SHP77 (cell line): ENCODE measurements at places on chromosomes 2 and 18.

GRCh38 chr2:51324051-51324450 lies 292.1 kb upstream of the NRXN1 start:
- DNase-seq = no peak

DNA sequence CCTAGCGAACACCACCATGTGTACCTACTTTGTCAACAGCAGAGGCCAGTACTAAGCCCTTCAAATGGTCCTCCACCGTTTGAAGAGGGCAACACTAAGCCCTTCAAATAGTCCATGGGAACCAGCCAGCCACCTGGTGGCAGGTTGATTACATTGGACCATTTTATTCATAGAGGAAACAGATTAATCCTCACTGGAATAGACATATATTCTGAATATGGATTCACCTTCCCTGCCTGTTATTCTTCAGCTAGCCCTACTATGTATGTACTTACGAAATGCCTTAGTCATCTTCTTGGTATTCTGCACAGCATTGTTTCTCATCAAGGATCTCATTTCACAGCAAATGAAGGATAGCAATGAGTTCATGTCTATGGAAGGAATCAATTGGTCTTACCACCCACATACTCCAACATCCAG lies 10.0 kb upstream of the ZNF396 start:
- peak; percentile 45 for DNase-seq

- DNase-seq = no peak
These were observed 4.4 kb downstream of the MOCOS start for GRCh38 chr18:36191711-36192110.

DNA sequence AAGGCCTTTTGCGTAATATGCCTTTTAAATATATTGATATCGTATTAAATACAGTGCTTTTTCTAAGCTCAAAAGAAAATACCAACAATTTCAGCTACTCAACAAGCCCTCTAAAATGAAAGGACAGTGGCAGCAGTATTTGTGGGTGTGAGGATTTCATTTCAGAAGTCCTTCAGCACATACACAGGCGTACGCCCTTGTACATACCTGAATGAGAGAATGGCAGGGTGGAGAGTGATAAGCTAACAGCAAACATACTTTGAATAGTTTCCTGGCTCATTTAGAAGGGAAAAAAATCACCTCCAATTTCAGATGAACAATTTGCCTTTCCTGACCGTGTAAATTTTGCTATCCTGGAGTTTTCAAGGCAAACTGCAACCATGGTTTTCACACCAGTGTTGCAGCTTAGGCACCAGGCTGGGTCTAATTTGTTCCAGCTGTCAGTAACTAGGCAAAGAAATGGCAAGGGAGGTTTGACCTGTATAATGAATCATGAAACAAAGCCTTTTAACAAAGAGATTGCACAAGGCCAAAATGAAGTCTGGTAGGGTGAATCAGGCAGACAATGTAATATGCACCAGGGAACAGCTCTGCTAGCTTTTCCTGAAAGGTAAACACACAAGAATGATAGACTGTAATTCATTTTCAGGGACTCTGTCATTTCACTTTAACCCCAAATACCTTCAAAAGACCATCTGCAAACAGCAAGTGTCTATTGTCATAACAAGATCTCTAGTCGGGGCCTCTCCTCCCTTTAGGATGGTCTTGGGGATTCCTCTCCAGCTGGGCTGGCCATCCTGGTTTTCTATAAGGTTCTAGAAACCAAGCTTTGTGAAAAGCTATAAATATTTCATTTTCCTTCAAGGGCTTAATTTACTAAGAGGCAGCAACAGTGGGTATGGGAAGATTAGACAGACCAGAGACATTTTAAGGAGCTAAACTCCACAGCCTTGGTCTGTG lies 11.5 kb downstream of the ANKRD29 start:
- DNase-seq = no peak

DNA sequence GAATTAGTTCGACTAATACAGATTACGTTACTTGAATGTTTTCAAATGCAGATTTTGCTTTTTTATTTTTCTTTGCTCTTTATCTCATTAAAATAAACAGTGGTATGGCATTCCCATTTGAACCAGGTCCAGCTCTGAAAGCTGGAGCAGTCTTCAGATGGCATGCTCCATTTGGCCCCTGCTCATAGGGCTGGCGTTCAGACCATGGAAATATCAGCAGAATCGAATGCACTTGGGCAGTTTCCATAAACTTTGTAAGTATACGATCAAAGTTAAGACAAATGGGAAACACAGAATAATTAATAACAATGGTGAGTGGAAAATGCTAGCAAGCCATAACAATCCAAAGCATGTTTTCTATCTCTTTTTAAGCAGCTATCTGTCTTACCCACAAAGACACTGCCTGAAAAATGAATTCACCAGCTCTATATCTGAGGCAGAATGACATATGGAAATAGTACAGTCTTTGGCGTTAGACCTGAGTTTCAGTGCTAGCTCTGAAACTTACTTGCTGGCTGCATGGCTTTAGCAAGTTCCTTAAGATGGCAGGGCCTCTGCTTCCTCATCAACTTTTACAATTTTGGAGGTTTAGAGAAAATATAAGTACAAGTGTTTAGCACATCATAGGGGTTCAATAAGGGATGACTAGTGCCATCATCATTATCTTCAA lies 131.6 kb downstream of the BCL2 start:
- DNase-seq = no peak

GRCh38 chr2:85564144-85564563 lies 2.9 kb upstream of the GGCX start:
- no peak for DNase-seq

- peak; percentile 16 for DNase-seq
These were observed 94.0 kb downstream of the PLA2R1 start for GRCh38 chr2:159968279-159968900.

DNA sequence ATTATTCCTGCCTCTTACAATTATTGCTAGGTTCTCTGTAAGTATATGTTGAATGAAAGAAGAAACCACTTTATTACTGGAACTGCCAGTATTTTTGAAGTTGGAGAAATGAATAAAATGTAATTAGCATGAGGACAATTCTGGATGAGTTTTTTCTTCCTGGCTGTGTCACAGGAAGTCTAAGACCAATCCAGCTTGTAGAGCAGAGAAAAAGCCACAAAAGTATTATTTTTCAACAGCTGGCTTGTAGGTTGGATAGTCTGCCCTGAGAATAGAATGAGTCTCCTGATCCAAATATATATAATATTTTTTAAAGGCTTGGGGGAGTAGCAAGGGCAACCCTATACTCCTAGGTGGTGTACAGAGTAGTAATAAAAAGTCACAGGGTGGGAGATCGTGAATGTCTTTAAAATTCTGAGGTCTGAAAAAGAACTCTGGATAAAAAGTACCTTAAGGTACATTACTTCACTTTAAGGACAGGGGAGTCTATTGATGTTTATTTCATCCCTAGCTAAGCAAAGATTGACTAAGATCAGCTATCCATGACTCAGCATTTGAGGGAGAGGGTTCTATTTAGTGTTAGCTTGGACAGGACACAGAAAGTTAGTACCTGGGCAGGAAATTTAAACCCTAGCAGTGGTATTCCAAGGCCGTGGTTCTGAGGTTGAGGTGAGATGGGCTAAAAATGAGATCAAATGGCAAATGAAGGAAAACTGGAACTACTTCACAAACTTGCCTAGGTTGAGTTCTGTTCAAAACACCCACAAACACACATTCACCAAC lies 31.7 kb downstream of the SLC40A1 start:
- no peak for DNase-seq

DNA sequence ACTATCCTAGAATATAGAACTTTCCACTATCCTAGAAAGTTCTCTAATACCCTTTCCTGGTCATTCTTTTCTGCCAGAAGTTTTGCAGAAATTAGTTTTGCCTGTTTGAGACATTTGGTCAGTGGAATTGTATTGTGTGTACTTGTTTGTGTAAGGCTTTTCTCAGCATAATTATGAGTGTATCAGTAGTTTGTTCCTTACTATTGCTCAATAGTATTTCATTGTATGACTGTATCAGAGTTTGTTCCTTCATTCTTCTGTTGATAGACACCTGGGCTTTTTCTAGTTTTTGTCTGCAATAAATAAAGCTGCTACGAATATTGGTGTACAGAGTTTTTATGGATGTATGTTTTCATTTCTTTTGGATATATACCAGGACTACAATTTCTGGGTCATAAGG lies 27.2 kb downstream of the CCDC138 start:
- no peak for DNase-seq

GRCh38 chr2:28997237-28997846 lies 16.2 kb downstream of the TOGARAM2 start:
- DNase-seq = no peak

- DNase-seq = no peak
These were observed 247.5 kb upstream of the LRATD1 start for GRCh38 chr2:14385043-14385442.

DNA sequence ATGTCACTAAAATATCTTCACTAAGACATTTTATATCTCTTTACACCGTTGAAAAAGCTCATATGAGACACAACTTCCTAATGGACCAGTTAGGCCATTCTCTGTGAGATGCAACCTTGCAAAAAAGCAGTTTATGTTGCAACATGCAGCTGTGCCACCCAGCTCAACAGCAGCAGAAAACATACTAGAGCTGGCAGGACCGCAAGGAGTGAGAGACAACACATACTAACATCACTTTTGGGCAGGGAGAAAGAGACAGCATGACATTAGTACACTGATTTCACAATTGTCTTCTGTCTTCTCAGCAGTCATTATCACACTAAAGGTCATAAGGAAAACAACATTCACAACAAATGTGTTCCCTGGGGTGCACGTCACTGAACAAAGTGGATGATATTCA lies 122.9 kb downstream of the EPB41L3 start:
- no peak for DNase-seq

- DNase-seq = no peak
These were observed 363.5 kb upstream of the TNP1 start for GRCh38 chr2:217223222-217223930.

GRCh38 chr2:72722492-72723070 lies 103.3 kb downstream of the EXOC6B start:
- DNase-seq = no peak

- DNase-seq = no peak
These were observed 10.7 kb downstream of the SLC25A12 start for GRCh38 chr2:171883275-171883893.

DNA sequence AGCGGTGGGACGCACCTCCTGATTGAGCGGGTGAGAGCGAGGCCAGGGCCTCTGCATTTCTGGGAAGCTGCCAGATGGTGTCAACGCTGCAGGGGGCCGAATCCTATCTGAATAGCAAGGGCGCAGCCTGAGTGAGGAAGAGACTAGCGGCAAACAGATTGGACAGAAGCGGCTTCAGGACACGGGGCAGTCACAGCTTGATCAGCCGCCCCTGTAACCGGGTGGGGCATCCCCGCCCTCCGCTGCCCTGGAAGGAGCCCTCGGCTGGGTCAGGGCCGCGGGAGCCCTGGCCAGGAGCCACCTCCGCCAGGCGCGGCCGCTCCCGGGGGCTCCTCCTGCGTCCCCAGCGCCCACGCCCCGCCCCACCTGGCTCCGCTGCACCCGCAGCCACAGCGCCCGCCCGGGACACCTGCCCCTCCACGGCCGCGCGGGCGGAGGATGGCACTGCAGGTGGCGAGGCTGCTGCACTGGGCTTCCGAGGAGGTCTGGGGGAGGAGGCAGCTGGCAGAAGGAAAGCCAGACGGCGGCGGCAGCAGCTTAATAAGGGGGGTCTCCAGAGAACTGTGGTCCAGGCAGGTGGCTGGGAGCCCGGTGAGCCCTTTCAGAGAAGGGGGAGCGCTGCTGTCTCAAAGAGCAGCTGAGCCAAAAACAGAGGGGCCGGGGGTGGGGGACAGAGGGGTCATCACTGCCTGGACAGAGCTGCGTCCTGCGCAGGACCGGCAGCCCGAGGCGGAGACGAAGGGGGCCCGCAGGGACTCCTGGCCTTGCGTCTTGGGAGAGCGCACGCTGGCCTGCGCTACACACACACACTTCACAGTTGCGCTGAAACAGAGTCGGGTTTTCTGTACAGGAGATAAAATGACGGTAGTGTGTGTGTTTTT lies 18.8 kb upstream of the SOX11 start:
- DNase-seq = peak; percentile 61

GRCh38 chr18:55102501-55102900 lies 143.2 kb upstream of the CCDC68 start:
- no peak for DNase-seq

GRCh38 chr2:169512525-169512924 lies 3.0 kb downstream of the KLHL41 start:
- DNase-seq = no peak

DNA sequence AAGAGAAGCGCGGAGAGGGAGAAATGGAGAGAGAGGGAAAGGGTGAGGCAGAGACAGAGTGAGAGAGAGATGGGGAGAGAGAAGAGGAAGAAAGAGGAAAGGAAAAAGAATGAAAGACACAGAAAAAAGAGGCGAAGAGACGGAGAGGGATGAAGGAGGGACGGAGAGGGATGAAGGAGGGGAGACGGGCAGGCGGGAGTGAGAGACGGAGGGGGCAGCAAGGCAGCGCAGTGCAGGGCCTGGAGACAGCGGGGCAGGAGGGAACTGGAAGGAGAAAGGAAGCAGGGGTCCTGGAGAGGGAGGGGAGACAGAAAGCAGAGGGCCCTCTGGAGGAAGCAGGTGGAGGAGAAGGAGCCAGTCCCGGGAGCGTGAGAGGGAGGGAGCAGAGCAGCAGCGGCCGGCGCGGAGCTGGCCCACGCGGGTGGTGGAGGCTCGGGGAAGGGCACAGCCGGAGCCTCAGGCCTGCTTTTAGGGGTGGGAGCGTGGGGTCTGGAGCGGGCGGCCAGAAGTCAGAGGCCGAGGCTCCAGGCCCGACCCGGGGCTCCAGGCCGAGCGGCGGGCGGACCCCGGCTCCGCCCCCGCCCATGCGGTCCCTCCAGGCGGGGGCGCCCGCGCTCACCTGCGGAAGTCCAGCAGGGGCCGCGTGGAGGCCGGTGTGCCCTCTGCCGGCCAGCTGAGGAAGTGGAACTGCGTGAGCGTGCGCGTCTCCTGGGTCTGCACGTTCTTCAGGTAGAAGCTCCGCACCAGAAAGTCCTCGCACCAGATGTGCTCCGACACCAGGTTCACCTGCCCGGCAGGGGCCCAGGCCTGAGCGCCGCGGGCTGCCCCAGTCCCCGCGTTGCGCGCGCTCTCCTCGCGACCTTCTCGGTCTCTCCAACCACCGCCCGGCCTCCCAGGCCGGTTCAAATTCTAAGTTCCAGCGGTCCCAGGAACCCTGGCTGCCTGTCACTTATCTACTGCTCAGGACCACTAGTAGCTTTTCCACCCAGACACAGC lies 14.5 kb downstream of the PTPRN start:
- no peak for DNase-seq

DNA sequence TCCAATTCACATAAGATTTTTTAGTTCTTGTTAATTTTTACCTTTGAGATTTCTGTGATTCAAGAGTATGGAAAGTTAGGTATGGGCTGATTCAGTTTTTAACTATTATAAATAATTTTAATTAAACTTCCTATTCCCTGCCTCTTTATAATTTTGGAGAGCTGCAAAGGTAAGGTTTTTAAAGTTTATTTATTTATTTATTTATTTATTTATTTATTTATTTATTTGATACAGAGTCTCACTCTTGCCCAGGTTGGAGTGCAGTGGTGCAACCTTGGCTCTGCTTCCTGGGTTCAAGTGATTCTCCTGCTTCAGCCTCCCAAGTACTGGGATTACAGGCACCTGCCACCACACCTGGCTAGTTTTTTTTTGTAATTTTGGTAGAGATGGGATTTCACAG lies 215.5 kb upstream of the FIGN start:
- no peak for DNase-seq
